Activated gamma-delta T cell treated with anti-CD3 and anti-CD28 coated beads, Interleukin-2, amount 50 U/mL, for 16 hours (primary cell): ENCODE measurements at places on chromosomes 1 and 21.

- no peak for DNase-seq
These were observed 534.5 kb downstream of the PTPRC start for GRCh38 chr1:199173356-199173755.

DNA sequence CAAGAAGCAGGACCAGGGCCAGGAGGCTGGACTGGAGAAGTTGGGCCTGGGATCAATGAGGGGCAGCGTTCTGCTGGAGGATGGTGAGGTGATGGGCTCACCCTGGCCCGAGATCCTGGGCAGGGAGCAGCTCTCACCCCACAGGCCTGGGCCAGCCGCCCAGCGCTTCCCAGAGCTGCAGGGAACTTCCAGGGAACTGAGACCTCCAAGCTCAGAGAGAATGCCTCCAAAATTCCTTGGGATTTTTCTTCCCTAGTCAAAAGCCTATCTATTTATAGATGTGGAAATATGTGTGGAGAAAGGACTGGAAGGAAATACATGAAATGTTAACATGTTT is 121.2 kb downstream of the SPSB1 start:
- DNase-seq, result no peak

- DNase-seq, result no peak
These were observed 59.2 kb upstream of the ACTRT2 start for GRCh38 chr1:2962061-2962460.

DNA sequence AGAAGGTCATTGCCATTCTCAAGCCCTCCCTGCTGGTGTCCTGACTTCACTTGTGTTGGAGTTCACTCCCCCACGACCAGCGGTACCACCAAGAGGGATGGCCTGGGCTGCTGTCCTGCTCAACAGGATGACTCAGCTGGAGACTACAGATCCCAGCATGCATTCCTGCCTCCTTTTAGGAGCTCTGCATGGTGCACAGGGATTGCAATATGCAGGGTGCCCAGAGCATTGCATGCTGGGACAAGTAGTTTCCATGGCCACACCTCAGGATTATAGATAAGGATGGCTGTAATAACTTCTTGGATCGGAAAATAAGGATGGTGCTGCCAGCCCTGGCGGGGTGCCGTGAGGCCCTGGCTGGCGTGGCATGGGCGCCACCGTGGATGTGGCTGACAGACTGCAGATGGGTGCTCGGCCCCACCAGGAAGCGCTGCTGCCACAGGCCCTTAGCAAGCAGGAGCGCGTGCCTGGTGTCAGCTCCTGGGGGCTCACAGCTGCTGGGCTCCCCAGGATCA is 150.0 kb downstream of the CASZ1 start:
- no peak for DNase-seq

GRCh38 chr21:17527240-17527639 is 14.4 kb downstream of the CXADR start:
- DNase-seq, result no peak

- no peak for DNase-seq
These were observed 41.2 kb upstream of the TDRD10 start for GRCh38 chr1:154460695-154461260.

DNA sequence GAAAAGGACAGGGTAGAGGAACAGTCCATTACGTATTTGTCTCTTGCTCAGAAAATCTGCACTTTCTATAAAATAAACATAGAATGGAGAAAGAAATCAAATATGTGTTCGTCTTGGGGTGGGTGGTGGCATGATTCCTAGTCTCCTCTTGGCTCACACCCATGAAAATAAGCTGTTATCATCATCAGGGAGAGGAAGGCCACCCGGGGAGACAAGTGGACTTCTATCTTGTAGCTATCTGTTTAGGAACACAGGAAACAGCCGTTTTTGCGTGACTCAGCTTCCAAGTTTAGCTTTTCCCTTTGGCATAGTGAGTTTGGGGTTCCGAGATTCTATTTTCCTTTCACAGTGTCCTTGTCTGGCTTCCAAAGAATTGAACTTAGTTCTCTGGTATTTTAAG is 622.3 kb downstream of the PTPRU start:
- DNase-seq, result no peak

DNA sequence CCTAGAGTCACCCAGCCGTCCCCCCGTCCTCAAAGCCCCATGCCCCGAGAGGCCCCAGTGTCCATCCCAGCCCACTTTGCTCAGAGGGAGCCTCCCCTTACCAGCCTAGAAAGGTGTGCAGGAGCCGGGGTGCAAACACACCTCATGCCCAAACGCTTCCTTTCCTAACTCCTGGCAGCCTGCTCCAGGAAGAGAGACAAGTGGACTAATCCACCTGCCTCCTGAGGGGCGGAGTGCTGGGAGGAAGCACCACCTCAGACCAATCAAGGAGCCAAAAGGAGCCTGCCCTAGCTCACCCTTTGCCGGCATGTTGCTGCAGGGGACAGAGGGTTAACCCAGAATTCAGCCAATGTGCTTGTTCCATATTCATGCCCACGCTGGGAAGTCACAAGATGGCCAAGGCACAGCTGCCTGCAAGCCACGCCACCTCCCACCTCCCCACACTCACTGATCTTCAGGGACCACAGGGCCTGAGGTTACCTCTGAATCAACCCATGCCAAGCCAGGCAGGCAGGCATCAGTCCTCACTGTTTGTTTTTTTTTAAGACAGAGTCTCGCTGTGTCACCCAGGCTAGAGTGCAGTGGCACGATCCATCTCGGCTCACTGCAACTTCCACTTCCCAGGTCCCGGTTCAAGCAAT is 27.8 kb downstream of the PLEKHA6 start:
- DNase-seq, result no peak

GRCh38 chr1:240462766-240463395 is 149.1 kb downstream of the GREM2 start:
- no peak for DNase-seq

GRCh38 chr21:45331531-45332147 is 43.9 kb upstream of the POFUT2 start:
- no peak for DNase-seq
